ENCODE measurements at places on chromosomes 2 and 18.

- no peak for DNase-seq
Observed at GRCh38 chr2:145807554-145807953, 1287.6 kb upstream of the ZEB2 start.

GRCh38 chr2:47950340-47951301 lies 44.3 kb upstream of the FBXO11 start:
- DNase-seq = no peak

DNA sequence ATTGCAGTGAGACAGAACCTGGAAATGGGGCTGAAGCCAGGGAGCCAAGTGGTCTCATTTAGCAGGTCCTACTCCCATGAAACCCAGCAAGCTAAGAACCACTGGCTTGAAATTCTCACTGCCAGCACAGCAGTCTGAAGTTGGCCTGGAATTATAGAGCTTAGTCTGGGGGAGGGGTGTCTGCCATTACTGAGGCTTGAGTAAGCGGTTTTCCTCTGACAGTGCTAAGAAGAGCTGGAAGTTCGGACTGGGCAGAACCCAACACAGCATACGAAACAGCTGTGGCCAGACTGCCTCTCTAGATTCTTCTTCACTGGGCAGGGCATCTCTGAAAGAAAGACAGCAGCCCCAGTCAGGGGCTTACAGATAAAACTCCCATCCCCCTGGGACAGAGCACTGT lies 305.7 kb upstream of the SETBP1 start:
- DNase-seq = no peak

DNA sequence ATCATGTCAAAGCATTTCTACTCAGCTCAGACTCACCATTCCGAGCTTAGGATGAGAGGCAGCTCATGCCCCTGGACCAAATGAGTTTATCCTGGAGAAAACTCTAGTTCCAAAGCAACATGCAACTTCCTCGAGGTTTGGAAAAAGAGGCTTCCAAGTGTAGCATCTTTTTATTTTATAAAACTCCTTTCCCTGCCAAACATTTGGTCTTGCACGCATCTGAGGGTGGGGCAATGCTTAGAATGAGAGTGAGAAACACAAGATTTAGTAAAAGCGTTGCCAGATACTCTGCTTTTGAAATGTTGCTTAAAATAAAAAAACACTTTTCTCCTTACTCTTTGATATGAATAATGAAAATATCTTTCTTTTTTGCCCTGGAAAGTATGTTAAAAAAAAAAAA lies 151.5 kb downstream of the NCKAP5 start:
- DNase-seq = no peak

DNA sequence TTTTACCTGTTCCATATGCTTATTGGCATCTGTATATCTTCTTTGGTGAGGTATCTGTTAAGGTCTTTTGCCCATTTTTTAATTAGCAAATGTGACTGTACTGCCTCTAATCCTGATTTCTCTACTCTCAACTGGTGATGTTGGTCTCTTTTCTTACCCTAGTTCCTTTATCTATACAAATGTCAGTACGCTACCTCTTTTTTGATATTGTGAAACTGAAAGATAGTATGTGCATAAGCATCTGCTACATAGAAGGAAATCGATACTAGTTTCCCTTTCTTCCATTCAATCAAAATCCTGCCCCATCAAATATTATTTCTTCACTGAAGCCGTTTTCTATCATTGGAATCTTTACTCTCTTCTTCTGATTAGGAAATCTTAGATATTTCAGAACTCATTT lies 194.9 kb upstream of the SPOPL start:
- DNase-seq = no peak

DNA sequence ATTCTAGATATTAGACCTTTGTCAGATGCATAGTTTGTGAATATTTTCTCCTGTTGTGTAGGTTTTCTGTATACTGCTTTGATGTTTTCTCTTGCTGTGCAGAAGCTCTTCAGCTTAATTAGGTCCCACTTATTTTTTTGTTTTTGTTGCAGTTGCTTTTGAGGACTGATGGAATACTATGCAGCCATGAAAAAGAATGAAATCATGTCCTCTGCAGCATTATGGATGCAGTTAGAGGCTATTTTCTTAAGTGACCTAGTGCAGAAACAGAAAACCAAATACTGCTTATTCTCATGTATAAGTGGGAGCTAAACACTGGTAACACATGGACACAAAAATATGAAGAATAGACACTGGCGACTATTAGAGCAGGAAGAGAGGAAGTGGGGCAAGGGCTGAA lies 155.0 kb upstream of the HNMT start:
- DNase-seq = no peak

DNA sequence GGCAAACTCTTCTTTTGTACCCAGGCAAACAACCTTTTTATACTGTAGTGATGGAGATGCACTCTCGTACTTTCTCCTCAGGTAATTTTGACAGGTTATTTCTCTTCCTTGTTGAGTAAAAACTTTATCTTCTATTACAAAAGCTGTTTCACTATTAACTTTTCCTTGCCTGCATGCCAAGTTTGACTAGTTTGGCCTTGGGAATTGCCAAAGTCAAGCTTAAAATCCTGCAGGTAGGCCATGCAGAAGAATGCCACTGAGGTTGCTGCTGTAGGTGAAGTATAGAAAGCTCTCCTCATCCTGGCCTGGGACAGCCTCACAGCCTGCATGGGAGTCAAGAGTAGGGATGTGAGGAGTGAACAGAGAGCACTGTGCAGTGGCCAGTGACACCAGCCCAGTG lies 1293.5 kb upstream of the CHAC2 start:
- no peak for DNase-seq

GRCh38 chr18:78643004-78643403 lies 336.6 kb upstream of the SALL3 start:
- DNase-seq = peak; percentile 88

GRCh38 chr2:143300536-143300935 lies 171.3 kb downstream of the ARHGAP15 start:
- DNase-seq = no peak

- no peak for DNase-seq
Observed at GRCh38 chr2:54559006-54559445, 102.9 kb downstream of the SPTBN1 start.

DNA sequence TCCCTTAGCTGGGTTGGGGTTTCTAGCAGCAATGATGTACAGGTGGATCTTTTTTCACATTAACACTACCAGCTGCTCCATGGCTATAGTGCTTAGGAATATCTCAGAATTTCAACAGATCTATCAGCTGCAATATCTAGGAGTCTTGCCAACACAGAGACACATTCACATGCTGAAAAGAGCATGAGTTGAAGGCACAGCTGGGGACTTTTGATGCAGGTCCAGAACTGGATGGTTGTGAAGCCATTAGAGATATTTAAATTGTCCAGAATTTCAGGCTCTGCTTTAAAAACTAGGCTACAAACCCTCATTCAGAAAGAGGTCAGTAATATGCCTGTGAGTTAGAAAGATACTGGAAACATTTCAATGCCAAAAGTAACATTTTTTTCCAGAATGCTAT lies 122.2 kb upstream of the CCDC195 start:
- no peak for DNase-seq

- DNase-seq = no peak
Observed at GRCh38 chr2:1749489-1750119, 5.3 kb upstream of the PXDN start.

GRCh38 chr2:29787473-29788465 lies 133.6 kb downstream of the ALK start:
- DNase-seq = no peak

DNA sequence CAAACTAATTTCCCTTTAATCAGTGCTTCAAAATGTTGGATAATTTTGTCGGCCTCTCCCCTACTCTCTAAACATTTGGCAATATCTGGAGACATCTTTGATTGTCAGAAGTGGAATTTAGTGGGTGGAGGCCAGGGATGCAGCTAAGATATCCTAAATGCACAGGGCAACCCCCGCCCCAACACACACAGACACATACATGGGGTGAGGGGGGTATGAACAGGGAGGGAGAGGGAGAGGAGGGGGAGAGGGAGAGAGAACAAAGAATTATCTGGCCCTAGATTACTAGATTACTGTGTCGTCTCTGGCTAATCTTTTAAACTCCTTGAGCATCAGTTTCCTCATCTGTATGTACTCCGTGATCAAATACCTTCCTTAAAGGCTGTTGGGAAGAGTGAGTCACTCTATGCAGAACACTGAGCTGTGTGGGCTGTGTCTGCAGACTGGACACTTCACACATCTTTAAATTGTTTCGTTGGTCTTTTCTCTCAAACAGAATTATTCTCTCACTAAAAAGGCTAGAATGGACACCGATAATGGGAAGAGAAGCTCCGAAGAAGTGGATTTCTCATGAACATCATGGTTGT lies 2.9 kb downstream of the RNF149 start:
- peak; percentile 43 for DNase-seq

DNA sequence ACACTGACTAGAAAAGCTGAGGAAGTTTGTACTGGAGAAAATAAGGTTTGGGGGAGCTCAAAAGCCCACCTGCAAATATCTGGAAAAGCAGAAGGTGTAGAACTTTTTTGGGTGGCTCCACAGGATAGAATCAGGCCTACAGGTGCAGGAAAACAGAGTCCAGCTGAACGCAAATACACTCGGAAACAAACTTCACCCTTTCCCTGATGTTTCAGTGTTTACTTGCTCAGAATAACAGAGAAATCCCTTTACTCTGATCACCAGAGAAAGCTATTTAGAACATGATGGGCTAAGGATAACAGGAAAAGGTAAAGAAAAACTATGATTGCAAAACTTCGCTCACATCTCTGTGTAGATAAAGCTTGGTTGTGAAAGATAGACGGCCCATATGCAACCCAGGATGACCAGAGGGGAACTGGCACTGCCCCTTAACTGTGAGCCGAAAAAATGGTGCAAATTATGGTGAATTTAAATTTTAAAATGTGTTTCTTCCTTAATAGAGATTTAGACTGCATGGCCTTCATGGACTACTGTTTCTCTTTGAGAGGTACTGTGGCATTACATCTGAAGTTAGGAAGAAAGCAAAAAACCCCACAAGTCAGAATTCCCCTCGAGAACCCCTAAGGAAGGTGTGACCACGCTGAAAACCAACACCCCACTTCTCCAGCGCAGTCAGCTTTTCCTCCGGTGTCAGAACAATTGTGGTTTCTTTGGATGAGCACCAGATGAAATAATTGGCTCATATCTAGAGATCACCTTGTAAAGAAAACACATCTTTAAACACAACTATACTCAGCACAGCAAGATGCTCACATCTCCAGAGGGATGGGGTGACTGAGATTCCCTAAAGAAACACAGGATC lies 84.5 kb upstream of the TMEM247 start:
- no peak for DNase-seq

GRCh38 chr2:204115137-204116056 lies 178.8 kb downstream of the ICOS start:
- DNase-seq = no peak

All from NB4 (cell line).